ENCODE measurements at places on chromosomes 6 and 20.

DNA sequence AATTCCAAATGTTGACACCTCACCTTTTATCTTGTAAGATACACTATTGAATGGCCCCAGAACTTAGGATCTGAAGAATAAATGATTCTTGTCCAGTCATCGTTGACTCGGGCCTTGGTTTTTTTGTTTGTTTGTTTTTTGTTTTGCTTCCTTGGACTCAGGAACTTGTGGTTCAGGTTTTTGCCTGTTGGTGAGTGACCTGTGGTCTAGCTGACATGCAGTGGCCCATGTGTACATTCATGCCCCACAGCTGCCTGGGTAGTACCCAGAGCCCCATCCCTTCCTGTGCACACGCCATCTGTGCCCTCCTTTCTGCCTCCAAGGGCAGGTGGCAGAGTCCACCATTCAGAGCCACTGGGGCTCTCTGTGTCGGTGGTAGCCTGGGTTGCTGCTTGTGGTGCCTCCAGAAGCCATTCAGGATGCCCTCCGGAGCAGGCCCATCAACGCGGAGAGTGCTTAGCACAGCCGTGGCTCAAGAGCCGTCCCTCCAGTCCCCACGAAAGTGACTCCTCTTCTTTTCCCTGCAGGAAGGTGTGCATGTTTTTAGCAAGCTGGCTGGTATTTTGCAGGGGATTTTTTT, 85.9 kb downstream of the SYNJ2 start:
- DNase-seq, result no peak

DNA sequence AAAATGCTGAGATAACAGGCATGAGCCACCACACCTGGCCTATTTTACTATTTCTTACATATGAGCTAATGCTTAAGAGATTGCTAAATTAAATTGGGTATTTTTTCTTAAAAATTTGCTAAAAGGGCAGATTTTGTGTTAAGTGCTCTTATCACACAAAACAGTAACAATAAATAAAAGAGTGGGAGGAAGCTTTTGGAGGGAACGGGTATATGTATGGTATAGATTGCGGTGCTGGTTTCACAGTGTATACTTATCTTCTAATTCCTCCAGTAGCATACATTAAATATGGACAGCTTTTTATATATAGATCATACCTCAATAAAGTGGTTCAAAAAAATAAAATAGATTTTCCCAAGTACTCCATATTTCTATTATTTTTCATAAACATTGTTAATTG, 39.4 kb upstream of the FABP7 start:
- no peak for DNase-seq

GRCh38 chr6:16135066-16135465, 6.2 kb downstream of the MYLIP start:
- DNase-seq, result no peak

- DNase-seq, result no peak
Observed at GRCh38 chr6:47376930-47377329, 67.2 kb upstream of the TNFRSF21 start.

DNA sequence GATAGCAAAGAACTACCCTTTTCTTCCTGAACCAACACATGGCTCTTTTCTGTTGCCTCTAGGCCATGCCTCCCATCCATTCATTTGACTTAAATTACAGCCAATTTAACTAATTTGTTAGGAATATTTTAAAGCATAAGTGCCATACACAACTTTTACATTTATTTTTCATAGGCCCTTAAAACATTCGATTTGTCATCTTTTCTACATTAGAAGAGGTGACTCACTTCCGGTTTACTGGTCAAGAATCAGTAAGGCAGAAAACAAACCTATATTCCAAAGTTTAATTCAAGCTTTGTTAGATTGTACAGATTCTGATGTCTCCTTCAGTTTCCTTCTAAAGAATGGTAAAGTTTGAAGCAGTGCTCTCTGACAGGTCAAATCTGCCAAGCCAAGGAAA, 344.3 kb downstream of the SAMD5 start:
- no peak for DNase-seq

- no peak for DNase-seq
Observed at GRCh38 chr20:51752343-51752951, 15.7 kb downstream of the ATP9A start.

DNA sequence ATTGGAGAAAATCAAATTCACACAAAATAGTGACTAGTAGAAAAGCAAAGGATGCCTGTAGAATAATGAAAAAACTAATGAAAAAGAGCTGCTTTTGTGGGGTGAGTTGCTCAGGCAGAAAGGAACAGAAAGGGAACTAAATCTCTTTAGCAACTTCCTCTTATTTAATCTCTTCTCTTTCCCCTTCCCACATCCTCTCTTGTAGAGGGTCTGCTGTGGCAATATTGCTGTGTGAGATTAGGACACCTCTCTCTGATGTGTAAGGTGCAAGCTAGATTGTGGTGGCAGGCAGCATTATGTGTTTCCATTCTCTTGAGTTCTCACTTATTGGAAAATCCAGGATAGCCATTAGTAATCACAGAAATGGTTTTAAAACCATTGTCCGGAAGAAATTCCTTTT, 49.7 kb downstream of the SYNE1 start:
- DNase-seq, result no peak

DNA sequence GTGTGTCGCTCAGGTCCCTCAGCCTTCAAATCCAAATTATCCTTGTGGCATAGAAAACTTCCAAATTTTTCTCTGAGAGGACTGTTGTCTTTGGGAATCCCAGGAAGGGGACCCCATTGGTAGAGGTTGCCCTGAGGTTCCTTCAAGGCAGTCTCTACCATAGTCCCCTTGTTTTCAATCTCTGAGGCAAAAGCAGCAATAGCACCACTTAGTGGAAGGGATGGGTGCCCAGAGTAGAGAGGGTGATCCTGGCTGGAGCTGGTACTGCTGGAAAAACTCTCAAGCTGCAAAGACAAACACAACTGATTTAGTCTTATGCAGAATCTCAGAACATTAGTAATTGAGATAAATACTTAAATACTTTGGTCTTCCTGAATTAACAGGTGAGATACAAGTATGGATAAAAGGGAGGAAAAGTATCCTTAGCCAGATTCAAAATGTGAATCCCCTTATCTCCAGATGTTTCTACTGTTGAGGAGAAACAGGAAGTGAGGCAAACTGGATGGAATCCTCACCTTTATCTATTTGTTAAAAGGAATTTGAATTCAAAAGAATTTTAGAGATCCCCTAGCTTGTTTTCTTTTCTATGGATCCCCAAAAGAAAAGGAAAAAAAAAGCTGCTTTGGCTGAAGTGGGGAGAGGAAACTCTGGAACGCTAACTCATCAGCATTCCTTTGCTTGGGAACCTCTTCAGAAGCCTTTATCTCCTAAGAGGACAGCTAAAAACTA, 13.4 kb downstream of the ZNF318 start:
- no peak for DNase-seq

- no peak for DNase-seq
Observed at GRCh38 chr6:28206928-28207509, 18.1 kb upstream of the ZSCAN9 start.

Data from activated CD8-positive, alpha-beta memory T cell treated with anti-CD3 and anti-CD28 coated beads, Interleukin-2, amount 50 U/mL, for 4 hours (primary cell).